ENCODE measurements at places on chromosomes 1 and 21. TPM values are rescaled to one million over a fixed set of nuclear protein-coding genes. Genes with fewer than 3 reads are reported as not detected.
A peak's percentile ranks its signal among the peaks of the same experiment; 100 is the strongest.

DNA sequence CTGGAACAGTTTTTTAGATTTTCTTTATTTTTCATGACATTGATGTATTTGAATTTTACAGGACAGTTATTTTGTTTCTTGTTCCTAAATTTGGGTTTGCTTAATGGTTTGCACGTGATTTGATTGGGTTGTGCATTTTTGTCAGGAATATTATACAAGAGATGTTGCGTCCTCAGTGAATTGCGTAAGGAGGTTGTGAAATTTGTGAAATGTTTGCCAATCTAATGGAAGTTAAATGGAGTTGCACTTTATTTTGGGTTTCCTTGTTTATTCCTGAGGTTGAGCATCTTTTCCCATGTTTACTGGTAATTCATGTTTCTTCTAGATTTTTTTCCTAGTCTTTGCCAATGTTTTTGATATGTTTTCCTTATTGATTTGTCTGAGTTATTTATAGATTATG, 19.9 kb downstream of the ZNF648 start:
- ATAC-seq, result no peak

DNA sequence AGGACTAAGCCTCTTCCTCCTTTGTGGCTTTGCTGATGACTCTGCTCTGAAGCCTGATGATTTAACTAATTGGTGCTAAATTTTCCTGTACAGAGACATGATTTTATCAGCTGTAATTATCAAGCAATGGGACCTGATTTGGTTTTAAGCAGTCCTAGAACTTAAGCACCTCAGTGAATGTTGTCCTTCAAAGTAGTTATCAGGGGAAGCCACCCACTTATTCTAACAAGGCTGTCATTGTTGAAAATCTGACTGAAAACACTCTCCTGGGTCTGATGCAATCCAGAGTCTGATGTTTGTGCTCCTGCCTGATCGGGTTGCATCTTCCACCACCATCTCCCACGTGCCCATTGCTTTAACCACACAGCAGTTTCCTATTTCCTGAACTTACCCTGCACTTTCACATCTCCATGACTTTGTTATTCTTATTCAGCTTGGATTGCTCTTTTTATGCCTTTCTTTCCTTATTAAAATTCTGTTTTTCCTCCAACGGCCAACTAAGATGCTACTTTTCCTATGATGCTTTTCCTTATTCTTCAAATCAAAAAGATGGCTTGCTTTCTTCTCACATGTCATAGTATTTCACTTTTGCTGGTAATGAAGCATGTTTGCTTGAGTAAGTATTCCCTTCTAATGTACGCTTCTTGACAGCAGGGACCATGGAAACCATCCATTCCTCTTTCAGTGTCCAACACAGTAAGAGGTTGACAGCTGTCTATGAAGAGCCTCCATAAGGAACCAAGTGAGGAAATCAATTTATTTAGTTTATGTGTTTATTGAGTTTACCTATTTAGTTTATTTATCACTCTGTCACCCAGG, 55.0 kb downstream of the S1PR1 start:
- no peak for ATAC-seq

DNA sequence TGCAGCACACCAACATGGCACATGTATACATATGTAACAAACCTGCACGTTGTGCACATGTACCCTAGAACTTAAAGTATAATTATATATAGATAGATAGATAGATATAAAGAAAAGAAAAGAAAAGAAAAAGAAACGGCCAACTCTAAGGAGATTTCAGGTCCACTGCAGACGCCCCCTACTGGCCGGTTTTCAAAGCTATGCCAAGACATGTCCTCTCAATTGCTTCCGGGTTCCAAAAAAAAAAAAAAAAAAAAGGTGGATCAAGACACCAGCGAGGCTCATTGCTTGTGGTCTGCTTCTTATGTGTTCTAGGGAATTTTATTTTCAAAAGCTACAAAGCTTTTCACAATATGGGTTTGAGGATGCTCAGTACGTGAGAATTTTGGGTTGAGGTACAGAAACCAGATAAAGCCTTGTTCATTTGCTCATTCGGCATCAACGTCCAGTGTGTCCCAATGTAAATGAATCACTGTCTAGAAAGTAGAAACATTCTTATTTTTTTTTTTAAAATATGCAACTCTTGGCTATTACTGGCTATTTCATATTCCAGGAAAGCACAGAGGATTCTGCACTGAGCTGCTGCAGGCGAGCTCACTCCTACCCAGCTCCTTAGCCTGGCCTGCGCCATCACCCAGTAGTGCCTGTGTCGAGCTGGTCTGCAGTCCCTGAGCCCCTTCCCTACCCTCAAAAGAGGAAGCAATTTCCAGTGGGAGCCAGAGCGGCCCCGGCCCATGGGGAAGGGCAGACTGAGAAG, 643.0 kb downstream of the KIF26B start:
- ATAC-seq, result no peak

DNA sequence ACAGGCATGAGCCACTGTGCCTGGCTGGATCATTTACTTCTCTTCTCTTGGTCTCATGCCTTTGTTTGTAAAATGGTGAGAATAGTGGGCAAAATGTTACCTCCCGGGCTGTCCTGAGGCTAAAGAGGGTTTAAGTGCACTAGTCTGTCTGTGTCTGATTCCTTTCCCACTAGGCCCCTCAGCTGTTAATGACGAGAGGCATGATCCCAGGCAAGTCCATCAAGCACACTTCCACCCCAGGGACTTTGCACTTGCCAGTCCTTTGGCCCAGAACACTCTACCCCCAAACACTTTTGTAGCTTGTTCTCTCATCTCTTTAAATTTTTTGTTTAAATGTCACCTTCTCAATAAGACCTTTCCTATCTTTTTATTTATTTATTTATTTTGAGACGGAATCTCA, 13.8 kb upstream of the EPB41 start:
- no peak for ATAC-seq

GRCh38 chr21:32015461-32016139, 142.8 kb downstream of the HUNK start:
- peak; percentile 48 for ATAC-seq

- ATAC-seq, result peak; percentile 99
These were observed 65.1 kb upstream of the JUN start for GRCh38 chr1:58848818-58849411.

DNA sequence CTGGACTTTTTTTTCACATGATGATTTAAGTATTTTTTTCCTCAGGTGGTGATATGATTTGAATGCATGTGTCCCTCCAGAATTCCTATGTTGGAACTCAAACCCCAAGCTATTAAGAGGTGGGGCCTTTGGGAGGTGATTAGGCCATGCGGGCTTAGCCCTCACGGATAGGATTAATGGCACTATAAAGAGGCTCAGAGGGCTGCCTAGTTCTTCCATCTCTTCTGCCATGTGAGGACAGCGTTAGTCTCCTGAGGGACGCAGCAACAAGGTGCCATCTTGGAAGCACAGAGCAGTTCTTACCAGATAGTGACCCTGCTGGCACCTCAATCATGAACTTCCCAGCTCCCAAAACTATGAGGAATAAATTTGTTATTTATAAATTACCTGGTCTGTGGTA, 18.3 kb upstream of the RBBP5 start:
- ATAC-seq, result no peak

GRCh38 chr1:40014812-40015594, 25.5 kb upstream of the CAP1 start:
- ATAC-seq, result peak; percentile 93

The CFAP74 gene
- total RNA-seq, result not detected

The GPR89B gene
- total RNA-seq, result 6.8 TPM

The ACTN2 gene
- 0.24 TPM for total RNA-seq

The OR2G6 gene
- not detected for total RNA-seq

The OR2T35 gene
- total RNA-seq, result not detected

The ATP1A2 gene
- total RNA-seq, result 0.80 TPM

The CDA gene
- 97.6 TPM for total RNA-seq
